WTC11 (cell line): ENCODE measurements at places on chromosomes 12 and 14. TPM values are rescaled to one million over a fixed set of nuclear protein-coding genes. Genes with fewer than 3 reads are reported as not detected.

The RNASE2 gene
- not detected in 3 replicates for total RNA-seq

GRCh38 chr12:19434538-19434937 is 4.8 kb upstream of the AEBP2 start:
- DNase-seq = no peak

GRCh38 chr12:108099073-108099472 is 30.0 kb upstream of the WSCD2 start:
- DNase-seq = no peak

GRCh38 chr14:38405851-38406635 is 150.2 kb upstream of the CLEC14A start:
- DNase-seq = peak; percentile 12

The INSM2 gene
- 0.07 TPM in 1 of 3 replicates, not detected in the others for total RNA-seq

GRCh38 chr12:92927436-92928281 is 1.4 kb downstream of the EEA1 start:
- DNase-seq = no peak

The SLCO1B3 gene
- not detected in 3 replicates for total RNA-seq

The OR4K14 gene
- not detected in 3 replicates for total RNA-seq

The PIK3C2G gene
- not detected in 3 replicates for total RNA-seq

GRCh38 chr12:132359971-132360370 is 30.6 kb upstream of the GALNT9 start:
- DNase-seq = no peak

The LHX5 gene
- 1.5 to 3.0 TPM (median 1.6 TPM) in 3 replicates for total RNA-seq

The IQSEC3 gene
- 1.7 to 2.6 TPM (median 2.2 TPM) in 3 replicates for total RNA-seq

DNA sequence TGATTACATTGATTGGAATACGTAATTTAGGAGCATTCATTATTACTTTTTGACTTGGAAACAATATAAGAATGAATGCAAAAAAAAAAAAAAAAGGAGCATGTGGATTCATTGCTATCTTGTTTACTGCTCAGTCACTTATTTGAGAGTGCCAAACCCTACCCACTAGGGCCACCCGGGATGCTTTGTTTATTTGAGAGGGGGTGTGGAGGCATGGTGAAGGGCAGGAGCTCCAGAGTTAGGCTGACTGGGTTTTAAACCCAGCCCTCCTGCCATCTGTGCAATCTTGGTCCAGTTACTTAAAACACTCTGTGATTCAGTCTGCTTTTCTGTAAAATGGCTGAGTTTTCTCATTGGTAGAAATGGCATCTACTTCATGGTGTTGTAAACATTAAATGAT is 195.2 kb downstream of the RAD51B start:
- DNase-seq = no peak

DNA sequence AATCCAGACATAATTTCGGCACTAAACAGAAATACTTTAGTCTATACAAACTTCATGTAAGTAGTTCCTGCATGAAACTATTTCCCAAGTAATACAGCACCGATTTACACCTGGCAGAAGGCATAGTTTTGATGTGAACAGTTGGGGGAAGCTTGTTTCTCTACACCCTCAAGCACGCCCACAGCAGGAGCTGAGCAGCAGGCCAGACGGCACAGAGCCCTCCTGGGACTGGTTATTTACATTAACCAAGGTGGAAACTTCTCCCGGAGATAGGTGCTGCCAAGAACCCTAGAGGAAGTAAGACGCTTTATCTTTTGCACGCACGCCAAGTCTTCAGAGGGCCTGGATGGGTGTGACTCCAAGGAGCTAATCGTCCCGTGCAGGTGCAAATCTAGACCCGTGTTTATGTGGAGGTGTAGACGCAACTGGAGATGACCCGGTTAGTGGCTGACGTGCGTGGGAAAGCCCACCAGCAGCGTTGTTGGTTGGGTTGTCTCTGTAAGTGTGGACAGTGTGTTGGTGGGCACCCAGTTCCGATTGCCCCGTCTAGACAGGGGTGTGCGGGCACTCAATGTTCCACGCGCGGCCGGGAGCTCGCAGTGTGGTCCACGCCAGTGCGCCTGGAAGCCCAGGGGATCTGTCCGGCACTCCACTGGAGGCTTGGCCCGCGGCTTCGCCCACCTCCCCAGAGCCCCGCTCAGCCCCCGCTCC is 767 bp upstream of the TCP11L2 start:
- peak; percentile 35 for DNase-seq

The GUCY2C gene
- total RNA-seq = 3.4 to 4.3 TPM (median 3.9 TPM) in 3 replicates

DNA sequence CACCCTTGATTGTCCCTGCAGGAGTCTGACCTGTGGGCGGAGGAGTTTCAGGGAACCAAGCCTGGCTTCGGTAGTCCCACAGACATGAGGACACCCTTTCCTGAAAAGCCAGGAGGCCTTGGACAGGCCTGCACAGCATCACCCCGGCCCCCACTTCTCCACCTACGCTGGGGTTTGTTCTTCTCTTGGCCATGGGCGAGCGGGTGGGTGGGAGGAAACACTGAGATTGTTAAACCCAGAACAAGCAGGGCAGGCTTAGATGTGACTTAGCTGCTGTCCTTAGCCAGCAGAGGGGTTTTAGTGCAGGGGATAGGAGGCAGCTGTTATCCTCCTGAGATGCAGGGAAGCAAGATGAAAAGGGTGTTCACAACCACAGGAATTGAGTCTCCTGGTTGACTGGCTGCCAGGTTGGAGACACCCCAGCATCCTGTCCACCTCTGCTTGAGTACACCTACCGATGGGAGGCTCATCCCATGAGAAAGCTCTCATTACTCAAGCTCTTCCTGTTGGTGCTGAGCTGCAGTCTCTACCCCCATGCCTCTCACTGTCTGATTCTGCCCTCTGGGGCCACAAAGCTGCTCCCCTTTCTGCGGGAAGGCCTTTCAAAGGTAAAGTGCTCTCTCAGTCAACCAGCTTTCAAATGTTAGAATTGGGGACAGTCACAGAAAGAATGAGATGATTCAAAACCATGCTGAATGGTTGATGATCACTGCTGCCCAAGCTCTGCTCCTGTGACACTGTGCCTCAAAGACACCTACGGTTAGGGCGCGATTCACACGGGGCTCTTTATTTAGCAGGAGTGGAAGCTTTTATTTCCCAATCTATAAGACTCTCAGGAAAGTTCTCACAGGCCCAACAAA is 86.3 kb downstream of the IRF2BPL start:
- DNase-seq = no peak

DNA sequence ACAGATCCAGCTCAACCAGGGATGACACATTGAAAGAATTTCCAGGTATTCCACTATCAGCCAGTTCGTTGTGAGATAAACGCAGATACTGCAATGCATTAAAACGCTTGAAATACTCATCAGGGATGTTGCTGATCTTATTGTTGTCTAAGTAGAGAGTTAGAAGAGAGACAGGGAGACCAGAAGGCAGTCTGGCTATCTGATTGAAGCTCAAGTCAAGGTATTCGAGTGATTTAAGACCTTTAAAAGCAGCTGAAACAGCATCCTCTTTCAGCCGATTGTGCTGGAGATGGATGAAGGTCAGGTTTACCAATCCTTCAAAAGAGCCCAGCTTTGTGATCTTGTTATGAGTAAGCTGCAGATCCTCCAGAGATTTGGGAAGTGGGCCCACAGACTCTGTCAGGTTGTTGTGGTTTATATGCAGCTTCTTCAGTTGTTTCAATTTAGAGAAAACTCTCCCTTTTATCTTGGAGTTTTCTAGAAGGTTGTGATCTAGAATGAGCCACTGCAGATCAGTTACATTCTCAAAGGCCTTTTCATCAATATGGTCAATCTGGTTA is 3.0 kb downstream of the LUM start:
- no peak for DNase-seq

The FANCM gene
- 12.9 to 16.7 TPM (median 13.7 TPM) in 3 replicates for total RNA-seq

DNA sequence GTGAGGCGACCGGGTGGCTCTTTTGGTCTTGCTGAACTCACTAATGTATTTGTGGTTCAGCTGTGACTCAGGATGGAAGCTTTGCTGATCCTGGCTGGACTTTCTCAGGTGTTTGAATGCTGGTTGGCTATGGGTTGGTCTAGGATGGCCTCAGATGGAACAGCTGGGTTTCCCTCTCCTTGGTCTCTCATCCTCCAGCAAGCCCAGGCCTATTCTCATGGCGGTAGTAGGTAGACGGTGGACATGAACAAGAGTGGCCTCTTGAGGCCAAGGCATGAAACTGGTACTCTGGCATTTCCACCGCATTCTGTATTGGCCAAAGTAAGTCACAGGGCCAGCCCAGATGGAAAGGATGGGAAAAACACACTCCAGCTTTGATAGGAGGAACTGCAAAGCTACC is 11.8 kb upstream of the POLR3B start:
- DNase-seq = peak; percentile 41
